ENCODE measurements at places on chromosomes 5 and 9.

GRCh38 chr5:11302663-11303062, 541.6 kb upstream of the DAP start:
- DNase-seq, result no peak

- peak; percentile 61 for DNase-seq
These were observed 26.4 kb upstream of the TMEM171 start for GRCh38 chr5:73093943-73094342.

GRCh38 chr5:137001026-137001569, 498.0 kb downstream of the SPOCK1 start:
- no peak for DNase-seq

- no peak for DNase-seq
These were observed 47.3 kb upstream of the SLC28A3 start for GRCh38 chr9:84387821-84388220.

DNA sequence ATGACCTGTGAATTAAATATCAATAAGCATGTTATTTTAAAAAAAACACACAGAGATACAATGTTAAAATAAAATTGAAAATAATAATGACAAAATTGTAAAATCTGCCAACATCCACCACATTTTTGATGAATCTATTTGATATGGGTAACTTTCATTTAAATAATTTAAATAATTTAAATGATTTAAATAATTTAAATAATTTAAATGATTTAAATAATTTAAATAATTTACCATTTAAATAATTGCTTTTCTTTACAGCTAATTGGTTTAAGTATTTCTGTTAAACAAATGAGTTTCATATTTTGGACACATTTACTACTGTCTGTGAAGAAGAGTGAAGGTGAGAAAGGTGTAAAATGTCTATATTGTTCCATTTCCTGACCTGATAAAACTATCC, 22.1 kb upstream of the GABRA6 start:
- DNase-seq, result no peak

DNA sequence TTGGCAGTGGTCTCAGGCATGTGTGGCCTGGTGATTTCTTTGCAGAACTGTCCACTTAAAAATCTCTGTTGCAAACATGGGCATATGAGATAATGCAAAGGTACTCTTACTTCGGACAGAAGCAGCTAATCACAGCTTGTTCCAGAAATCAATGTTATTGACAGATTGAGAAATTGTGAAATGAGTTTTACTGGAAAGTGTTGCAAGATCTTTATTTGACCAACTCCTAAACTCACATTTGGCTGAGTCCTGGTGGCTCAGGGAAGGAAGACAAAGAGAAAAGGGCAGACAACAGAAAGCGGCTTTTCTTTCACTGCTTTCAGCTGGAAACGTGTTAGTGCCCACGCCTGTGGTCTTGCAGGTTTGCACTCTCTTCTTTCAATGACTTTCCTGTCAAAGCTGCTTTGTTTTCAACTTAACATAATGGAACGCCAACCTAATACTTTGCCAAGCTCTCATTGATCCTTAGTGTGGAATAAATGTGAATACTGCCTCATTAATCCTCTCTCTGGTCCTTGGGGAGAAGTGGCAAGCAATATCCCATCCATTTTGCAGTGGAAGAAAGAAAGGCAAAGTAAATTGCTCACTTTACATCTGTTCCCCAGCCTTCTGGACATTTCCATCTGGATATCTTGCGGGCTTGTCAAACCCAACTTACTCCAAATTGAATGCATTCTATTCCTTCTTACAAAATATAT, 586.4 kb downstream of the LRRC70 start:
- no peak for DNase-seq

- DNase-seq, result no peak
These were observed 2.0 kb downstream of the RNF44 start for GRCh38 chr5:176535101-176535663.

- no peak for DNase-seq
These were observed 4.0 kb upstream of the DNLZ start for GRCh38 chr9:136367296-136368145.

DNA sequence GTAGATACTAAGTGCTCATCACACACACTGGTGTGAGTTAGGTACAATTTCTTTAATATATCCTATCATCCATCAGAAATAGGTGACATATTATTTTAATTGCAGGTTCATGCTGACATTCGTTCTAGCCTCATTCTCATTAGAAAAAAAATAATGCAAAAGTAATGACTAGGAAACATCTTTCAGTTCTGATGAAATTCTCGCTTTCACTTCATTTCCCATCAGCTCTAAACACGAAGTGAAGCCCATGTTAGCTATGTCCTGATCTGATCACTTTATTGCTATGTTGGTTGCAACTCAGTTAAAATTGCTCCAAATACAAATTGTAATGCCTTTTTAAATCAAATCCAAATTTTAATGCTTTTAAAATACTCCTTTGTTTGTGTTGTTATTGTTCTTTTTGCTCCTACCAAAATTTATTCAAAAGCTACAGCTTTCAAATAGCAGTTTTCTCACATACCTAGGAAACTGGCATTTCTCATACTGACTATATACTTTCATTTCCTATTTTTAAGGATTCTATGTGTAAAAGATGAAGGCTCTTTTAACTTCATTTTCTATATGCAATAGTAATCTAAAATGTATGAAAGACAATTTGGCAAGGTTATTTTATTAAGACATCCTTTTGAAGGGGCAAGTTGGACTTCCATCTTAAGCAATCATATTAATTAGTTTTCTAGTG, 1237.8 kb upstream of the ACO1 start:
- no peak for DNase-seq

- DNase-seq, result peak; percentile 78
These were observed 254.8 kb upstream of the PDE4D start for GRCh38 chr5:60148366-60148765.

DNA sequence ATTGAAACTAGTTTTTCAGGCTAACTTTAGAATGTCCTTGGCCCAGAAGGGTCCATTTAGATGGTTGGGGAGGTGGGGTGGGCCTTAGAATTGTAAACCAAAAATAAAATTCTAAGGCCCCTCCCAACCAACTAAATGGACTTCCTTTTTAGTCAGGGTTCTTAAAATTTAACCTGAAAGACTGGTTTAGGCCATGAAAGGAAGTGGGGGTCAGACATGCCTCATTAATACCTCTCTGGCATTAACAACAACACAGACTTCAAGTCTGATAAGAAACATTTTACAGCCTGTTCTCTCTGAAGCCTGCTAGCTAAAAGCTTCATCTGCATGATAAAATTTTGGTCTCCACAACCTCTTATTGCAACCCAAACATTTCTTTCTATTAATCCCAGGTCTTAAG, 65.5 kb upstream of the TNC start:
- no peak for DNase-seq

GRCh38 chr5:163916861-163917260, 411.4 kb downstream of the MAT2B start:
- no peak for DNase-seq

DNA sequence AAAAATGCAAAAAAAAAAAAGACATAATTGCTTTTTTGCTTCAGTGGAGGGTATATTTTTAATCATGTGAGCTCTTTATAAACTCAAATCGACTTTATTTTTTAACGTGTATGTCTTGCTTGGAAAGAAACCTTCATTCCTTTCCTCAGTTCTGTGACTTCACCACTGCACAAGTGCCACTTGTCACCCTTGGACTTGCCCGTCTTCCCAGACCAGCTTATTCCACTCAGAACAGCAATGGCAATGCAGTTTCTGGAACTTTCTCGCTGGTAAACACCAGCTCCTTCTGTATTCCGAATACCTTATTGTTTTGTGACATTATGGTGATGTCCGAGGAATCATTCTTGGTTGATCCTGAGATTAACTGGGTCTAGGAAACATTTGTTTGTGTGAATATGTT, 440.5 kb upstream of the ADAMTS16 start:
- no peak for DNase-seq

DNA sequence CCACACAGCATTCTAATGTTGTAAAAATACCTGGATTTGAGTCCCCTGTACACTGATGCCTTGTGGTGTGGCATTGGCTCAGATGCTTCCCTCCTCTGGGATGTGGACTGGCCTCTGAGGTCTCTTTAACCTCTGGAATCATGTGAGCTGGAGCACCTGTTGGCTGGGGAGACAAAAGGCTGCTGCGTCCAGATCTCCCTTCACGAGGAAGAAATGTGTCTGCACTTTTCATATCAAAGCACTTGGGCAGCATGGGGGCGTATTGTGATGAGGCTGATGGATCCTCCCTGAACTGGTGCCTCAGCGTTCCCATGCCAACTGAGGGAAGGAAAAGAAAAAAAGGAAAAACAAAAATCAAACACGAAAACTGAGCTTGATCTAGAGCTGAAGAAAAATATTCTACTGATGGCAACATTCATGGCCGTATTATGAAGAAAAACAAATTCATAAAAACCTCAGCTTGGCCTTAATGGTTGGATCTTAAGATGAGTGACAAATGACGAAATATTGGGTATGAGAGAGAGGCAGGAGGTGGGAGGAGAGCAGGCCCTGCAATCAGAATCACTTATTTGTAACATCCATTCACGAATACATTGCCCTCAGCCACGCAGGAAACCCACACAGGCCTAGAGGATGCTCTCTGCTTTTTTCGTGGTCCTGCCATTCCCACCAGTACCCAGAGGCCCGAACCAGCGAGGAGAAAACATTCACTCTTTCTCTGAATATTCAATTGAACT, 26.2 kb downstream of the GRIA1 start:
- DNase-seq, result no peak
